Activated T-cell treated with anti-CD3 and anti-CD28 coated beads, Interleukin-2, amount 50 U/mL, for 4 hours (primary cell): ENCODE measurements at places on chromosomes 12 and 14.

DNA sequence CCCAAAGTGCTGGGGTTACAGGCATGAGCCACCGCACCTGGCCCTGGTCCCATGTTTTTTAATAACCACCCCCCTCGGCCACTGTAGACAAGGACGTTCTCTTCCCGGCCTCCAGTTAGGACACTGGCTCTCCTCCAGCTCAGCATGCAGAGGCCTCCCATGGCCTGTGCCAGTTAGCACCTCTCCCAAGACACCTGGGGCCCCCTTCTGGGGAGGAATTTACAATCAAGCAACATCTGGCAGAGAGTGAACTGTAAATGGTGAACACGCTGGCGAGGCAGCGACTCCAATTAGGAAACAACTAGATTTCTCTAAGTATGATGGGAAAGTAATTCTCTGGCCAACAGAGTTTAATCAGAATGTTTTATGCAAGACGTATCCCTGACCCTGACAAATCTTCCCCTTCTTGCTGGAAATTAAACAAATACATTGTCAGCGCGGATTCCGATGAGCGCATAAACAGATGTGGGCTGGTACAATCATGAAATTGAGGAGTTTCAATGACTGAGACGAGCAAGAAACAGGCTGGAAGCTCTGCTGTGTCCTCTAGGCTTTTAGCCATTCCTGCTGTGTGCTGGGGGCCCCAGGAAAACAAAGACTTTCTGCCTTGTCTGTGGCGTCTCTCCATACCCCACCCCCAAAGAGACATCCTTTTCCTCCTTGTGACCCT is 61.7 kb upstream of the DLK1 start:
- DNase-seq: no peak

DNA sequence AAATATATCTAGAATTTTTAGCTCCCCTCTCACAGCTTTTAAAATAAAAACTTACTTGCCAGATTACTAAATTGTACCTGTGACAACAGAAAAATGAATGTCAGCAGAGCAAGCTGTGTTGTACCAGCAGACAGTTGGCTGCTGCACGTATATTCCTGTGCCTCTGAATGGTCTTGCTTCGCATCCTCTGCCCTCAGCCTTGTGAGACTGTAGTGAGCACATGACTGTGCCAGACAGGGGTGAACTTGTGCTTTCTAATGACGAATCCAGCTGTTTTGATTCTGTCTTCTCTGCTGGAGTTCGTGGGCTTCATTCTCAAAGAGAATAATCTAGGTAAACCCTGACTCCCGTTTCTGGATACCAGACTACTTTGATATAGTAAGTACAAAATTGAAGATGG is 58.3 kb upstream of the FRMD6 start:
- no peak for DNase-seq

- no peak for DNase-seq
These were observed 7.3 kb downstream of the POMT2 start for GRCh38 chr14:77313371-77313770.

- DNase-seq: no peak
These were observed 746 bp upstream of the DUSP16 start for GRCh38 chr12:12563290-12563928.
